Stimulated activated CD4-positive, alpha-beta T cell treated with anti-CD3 and anti-CD28 coated beads, TNF-alpha, amount 100 ng/mL, for 4 hours (primary cell): ENCODE measurements at places on chromosomes 11 and 22.

DNA sequence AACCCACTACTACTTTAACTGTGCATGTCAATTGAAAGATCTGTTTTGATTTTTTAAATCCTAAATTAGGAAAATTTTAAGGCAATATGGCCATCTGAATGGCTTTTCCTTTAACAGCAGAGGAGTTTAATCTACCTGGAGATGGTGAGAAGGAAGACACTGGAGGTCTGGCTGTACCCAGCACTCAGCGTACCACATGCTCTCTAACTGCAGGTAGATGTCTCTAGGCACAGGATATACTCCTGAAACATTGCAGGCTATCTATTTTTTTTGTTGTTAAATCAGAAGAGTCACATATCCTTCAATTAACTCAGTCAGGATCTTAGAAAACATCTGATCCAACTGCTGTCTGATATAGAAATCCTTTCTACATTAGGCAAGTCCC, 17.3 kb upstream of the CASTOR1 start:
- DNase-seq, result no peak

DNA sequence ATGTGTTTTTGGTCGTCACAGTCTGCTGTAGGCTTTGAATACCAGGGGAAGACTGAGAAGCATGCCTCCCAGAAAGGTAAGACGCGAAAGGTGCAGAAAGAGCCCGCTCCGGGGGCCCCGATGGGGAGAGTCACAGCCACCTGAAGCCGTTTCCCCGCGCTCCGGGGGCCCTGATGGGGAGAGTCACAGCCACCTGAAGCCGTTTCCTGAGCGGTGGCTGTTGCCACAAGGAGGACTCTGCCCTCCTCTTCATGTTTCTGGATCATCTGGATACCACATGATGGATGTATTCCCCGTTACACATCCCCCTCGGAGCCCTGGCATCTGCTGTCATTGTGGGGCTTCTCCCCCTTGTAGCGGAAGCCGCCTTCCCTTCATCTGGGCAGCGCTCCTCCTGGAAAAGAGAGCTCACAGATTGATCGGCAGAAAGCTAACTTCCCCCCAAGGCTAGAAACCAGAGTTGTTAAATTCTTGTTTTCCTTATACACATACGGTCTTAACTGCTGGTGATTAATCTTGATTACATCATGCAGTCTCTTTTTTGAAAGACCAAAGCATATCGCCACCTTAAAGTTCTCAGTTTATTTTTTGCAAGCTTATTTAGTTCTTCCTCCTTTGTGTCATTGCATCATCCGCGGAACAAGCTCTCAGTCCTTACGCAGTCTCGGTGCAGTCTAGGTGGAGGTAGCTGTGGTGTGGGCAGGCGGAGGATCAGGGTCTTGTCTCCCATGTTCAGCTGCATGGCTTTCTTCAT, 17.5 kb downstream of the CTTN start:
- DNase-seq, result no peak

DNA sequence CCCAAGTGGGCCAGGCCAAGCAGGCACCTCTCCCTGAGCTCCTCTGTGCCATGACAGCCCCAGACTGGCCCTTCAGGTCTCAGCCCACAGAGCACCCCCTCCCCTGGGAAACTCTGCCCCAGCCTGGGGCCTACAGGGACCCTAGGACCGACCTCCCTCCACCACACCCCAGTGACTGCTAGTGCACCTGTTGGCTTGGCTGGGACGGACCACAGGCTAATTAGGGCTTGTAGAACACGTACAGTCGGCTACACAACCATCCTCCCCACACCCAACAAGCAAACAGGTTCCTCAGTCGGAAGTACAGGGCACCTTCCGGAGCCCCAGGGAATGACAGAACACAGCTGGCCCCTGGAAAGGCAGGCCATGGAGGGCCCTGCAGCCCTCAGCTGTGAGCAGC, 4.3 kb downstream of the SBF1 start:
- DNase-seq, result no peak

GRCh38 chr11:35317253-35317652, 102.1 kb downstream of the SLC1A2 start:
- DNase-seq, result no peak

DNA sequence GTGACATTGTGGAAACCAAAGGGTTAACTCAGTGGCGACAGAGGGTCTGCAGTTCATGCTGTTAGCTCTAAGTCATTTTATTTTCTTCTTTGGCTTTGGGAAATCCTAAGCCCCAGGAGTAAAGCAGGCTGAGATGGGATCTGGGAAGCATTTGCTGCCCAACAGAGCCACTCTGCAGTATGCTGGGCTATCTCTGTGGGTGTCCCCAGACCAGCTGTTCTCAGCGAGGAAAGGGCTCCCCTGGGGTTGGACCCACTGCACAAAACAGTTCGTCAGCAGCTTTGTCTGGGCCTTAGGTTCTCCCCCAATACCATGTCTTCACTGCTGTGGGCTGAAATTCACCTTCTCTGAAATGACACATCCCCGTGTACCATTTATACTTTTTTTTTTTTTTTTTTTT, 34.0 kb downstream of the KREMEN1 start:
- DNase-seq, result no peak

DNA sequence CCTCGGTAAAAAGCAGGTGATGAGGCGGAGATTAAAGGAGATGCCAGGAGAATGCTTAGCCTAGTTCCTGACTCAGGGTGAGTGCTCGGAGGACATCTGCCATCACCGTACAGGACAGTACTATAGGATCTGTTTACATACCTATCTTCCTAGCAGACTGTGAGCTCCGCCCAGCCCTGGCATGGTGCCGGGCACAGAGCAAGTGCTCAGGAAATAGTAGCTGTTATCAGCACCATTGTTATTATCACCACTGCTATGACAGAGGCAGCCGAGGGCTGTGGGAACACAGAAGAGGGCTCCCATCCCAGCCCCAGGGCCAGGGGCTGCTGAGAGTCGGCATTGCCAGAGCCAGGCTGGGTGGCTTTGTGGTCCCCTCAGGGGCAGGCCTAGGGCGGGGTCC, 642 bp upstream of the SEPTIN3 start:
- no peak for DNase-seq

DNA sequence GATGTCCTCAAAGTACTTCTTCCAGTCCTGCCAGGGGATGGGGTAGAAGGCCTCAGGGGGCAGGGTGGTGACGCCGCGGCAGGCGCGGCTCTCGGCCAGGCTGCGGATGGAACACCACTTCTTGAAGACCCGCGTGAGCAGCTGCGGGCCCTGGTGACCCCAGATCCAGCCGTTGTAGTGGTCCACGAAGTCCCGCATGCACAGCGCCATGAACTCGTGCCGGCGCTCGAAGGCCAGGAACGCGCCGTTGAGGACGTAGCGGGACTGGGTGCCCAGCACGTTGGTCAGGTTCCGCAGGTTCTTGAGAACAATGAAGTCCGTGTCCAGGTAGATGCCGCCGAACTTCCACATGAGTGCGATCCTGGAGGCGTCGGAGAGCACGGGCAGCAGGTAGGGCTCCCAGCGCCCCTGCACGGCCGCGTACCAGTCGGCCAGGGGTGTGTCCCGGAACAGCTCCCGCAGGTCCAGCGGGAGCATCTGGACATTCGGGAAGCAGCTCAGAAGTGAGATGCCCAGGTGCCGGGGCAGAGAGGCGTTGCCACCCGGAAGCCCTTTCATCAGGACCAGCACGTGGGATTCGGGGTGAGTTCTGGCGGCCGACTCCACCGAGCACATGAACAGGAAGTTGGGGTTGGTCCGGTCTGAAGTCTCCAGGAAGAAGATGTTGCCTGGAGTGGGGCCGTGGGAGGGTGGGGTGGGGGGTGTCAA, 27.5 kb downstream of the A4GALT start:
- DNase-seq, result no peak

GRCh38 chr11:61516675-61517572, 8.4 kb downstream of the LRRC10B start:
- peak; percentile 13 for DNase-seq

- DNase-seq, result no peak
These were observed 8.4 kb downstream of the TSPAN32 start for GRCh38 chr11:2310073-2310785.

- DNase-seq, result no peak
These were observed 214.6 kb downstream of the NTM start for GRCh38 chr11:131584785-131585592.

DNA sequence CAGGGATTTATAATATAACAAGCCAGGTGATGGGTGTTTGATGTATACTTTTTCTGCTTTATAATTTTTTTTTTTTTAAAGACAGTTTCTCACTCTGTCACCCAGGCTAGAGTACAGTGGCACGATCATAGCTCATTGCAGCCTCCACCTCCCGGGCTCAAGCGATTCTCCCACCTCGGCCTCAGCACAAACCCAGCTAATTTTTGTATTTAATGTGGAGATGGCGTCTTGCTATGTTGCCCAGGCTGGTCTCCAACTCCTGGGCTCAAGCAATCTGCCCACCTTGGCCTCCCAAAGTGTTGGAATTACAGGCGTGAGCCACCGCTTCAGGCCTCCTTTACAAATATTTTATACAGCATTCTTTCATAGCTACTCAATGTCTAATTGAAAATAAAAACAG, 48.6 kb downstream of the MORC2 start:
- DNase-seq, result no peak

- no peak for DNase-seq
These were observed 63.5 kb downstream of the ATM start for GRCh38 chr11:108286370-108286769.

- DNase-seq, result no peak
These were observed 126.8 kb downstream of the SWAP70 start for GRCh38 chr11:9790703-9791102.

DNA sequence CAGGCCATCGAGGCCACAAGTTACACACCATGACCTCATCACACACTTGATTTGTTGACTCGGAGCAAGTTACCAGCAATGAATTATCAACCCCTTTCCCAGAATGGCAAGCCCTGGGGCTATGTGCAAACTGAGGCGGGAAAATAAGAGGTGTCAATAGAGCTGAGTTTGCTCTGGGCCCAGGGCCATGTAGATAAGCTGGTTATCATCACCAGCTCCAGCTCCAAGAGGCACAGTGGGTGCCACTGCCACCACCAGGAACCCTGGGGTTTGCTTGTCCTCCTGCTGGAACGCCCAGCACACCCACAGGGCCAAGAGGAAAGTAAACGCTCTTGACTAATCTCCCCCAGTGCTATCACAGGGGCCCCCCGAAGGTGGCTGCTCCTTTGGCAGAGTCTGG, 13.0 kb upstream of the VPS37C start:
- DNase-seq, result no peak
